Bronchial epithelial cell (primary cell): ENCODE measurements at places on chromosomes 2 and 18. TPM values are rescaled to one million over a fixed set of nuclear protein-coding genes. Genes with fewer than 3 reads are reported as not detected.

DNA sequence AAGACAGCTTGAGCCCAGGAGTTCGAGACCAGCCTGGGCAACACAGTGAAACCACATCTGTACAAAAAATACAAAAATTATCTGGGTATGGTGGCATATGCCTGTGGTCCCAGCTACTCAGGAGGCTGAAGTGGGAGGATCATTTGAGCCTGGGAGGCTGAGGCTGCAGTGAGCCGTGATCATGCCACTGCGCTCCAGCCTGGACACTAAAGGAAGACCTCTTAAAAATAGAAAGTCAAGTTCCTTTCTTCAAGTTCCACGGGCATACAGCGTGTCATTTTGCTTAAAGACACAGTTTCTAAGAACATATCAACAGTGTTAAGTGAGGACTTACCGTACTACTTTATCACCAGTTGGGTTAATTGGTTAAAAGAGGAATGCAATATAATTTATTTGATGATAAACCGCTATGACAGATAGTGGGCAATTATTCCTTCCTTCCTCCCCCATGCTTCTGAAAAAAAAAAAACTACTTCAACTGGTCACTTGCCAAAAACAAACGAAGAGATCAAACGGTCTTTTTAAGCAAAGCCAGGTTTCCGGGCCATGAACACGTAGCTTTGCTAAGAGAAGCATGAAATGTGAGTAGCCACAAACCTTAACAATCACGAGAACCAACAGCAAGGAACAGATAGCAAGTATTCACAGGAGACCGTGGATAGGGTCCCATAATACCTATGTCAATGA lies 21.4 kb downstream of the AP1S3 start:
- DNase-seq, result peak; percentile 26

DNA sequence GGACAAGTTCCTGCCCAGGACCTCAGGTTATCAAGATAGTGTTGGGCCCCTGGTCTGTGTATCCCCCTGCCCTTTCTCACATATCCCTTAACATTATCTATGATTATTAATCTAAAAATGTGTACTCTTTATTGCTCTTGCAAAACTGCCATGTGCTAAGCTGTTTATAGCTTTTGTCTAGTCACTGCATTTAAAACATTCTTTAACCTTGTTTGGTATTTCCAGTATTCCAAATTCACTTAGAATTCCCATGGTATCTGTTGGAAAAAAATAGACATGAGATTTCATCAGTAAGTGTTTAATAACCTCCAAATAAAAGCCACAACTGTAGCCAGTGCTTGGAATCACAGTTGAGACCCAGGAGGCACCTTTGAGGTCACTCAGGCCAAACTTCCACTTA lies 16.2 kb upstream of the GLS start:
- no peak for DNase-seq

GRCh38 chr2:9538000-9538507 lies 17.6 kb downstream of the ADAM17 start:
- DNase-seq, result no peak

DNA sequence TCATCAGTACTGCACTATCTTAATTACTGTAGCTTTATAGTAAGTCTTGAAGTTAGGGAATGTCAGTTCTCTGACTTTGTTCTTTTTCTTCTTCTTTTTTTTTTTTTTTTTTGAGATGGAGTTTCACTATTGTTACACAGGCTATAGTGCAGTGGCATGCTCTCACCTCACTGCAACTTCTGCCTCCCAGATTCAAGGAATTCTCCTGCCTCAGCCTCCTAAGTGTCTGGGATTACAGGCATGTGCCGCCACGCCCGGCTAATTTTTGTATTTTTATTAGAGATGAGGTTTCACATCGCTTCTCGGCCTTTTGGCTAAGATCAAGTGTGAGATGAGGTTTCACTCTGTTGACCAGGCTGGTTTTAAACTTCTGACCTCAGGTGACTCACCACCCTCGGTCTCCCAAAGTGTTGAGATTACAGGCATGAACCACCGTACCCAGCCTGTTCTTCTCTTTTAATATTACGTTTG lies 41.9 kb upstream of the TANC1 start:
- DNase-seq, result peak; percentile 81

KRTCAP3 gene
- total RNA-seq, result 28.4 and 29.1 TPM in 2 replicates

UGT1A7 gene
- 0.53 and 2.2 TPM in 2 replicates for total RNA-seq

HJURP gene
- under 0.01 and 0.13 TPM in 2 replicates for total RNA-seq
